Pulmonary artery endothelial cell (primary cell): ENCODE measurements at places on chromosomes 4 and X. TPM values are rescaled to one million over a fixed set of nuclear protein-coding genes. Genes with fewer than 3 reads are reported as not detected.
A peak's percentile ranks its signal among the peaks of the same experiment; 100 is the strongest.

GRCh38 chr4:131159261-131159660 lies 1989.8 kb upstream of the PCDH10 start:
- no peak for DNase-seq

GRCh38 chrX:97021680-97022079 lies 138.0 kb downstream of the RPA4 start:
- peak; percentile 19 for DNase-seq

DNA sequence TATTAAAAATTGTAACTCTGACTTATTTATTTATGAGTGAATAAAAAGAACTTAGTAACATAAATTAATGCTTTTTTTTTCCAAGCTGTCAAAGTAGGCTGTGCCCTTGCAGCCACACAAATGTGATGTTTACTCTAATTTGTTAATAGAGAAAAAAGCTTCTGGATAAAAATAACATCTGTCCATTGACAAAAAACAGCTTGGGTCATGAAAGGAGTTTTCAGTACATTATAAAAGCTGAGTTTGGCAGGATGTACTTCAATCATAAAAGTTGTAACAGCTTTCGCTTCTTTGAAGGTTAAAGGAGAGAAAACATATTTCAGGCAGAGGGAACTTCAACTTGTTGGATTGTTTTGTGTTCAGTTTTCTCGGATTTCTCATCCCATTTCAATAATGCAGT lies 105.6 kb downstream of the SLC4A4 start:
- DNase-seq, result no peak

The EVC gene
- total RNA-seq, result 17.8 and 33.4 TPM in 2 replicates

The DGKK gene
- under 0.01 TPM in 1 of 2 replicates, not detected in the other for total RNA-seq

The PSAPL1 gene
- total RNA-seq, result not detected in 2 replicates

The TCEAL7 gene
- total RNA-seq, result 1.9 and 15.7 TPM in 2 replicates
